ENCODE measurements at places on chromosomes 1 and 21.

DNA sequence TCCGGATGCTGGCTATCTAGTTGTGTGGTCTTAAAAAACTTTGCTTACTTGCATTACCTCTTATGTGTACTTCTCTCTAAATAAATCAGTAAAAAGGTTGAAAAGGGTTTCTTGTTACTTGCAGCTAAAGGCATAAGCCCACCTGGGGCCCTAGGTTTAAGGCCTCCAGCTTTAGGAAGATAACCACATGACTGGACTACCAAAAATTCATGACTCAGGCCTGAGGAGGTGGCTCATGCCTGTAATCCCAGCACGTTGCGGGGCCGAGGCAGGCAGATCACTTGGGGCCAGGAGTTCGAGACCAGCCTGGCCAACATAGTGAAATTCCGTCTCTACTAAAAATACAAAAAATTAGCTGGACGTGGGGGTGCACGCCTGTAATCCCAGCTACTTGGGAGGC lies 142.9 kb downstream of the APP start:
- DNase-seq: no peak

- DNase-seq: no peak
Observed at GRCh38 chr1:36440044-36440443, 10.2 kb downstream of the OSCP1 start.

- no peak for DNase-seq
Observed at GRCh38 chr1:108983114-108983513, 19.8 kb upstream of the CLCC1 start.

GRCh38 chr1:151384584-151384983 lies 12.1 kb upstream of the SELENBP1 start:
- DNase-seq: no peak

DNA sequence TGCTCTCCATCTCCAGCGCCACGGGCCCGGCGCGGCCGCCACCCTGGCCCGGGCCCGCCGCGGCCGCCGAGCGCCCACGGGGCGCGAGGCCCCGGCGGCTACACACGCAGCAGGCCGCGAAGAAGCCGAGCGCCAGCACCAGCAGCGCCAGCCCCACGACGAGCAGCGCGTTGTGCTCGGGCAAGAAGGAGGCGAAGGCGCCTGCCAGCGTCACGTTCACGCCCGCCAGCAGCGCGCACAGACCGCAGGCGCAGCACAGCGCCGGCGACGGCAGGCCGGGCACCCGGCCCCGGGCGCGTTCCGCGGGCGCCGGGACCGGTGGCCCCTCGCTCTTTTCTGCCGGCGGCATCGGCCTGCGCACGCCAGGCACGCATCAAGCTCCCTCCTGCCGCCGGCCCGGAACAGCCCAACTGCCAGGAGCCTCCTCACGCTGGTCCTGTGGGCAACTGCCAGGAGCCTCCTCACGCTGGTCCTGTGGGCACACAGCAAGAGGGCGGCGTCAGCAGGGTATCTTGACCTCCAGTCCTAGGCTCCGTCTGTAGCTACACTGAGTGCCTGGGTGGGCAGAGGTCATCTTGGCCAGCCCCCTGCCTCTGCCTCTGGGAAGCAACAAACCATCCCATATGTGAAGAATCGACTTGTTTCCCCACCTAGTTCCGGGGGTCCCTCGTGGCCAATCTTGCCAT lies 18.1 kb downstream of the KNCN start:
- DNase-seq: no peak

GRCh38 chr1:169478094-169478672 lies 7.6 kb downstream of the SLC19A2 start:
- no peak for DNase-seq

DNA sequence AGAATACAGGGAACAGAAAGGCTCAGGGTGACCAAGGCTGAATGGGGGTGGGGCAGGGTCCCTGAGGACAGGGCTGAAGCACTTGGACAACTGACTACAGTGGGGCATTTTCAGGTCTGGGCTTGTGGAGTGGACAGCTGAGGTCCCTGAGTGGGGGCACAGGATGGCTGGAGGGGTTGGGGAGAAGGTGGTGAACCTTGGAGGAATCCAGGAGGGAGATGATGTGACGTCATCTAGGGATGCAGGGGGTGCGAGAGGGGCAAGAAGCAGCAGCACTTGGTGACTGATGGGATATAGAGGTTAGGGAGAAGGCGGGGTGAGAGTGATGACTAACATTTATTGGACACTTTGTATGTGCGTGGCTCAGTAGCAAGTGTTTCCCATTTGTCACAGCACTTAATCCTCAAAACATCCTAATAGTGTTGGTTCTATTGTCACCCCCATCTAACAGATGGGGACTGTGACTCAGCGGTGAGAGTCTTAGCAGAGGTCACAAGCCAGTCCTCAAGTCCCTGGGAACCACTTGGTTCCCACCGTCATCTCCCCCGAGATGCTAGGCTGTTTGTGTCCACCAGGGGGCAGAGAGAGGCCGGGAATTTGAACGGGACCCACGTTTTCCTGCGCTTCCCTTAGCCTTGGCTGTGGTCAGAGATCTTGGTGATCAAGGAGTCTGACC lies 27.9 kb upstream of the BMP8B start:
- peak; percentile 80 for DNase-seq

DNA sequence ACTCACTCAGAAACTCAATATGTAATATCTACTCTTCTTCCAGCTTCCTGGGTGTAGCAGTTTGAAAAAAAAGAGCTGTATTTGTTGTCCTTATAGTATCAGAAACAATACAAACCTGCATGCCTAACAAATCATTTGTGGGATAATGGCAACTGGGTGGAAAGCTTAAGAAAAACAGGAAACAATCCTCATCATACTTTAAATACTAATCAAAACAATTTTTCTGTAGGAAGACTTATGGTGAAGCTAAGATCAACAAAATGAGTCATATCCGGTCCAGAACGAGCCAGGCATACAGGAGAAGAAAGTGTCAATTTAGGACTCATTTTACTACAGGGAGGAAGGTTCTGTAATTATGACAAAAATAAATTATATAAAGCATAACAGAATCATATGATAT lies 181.8 kb upstream of the ADGRL4 start:
- DNase-seq: no peak

DNA sequence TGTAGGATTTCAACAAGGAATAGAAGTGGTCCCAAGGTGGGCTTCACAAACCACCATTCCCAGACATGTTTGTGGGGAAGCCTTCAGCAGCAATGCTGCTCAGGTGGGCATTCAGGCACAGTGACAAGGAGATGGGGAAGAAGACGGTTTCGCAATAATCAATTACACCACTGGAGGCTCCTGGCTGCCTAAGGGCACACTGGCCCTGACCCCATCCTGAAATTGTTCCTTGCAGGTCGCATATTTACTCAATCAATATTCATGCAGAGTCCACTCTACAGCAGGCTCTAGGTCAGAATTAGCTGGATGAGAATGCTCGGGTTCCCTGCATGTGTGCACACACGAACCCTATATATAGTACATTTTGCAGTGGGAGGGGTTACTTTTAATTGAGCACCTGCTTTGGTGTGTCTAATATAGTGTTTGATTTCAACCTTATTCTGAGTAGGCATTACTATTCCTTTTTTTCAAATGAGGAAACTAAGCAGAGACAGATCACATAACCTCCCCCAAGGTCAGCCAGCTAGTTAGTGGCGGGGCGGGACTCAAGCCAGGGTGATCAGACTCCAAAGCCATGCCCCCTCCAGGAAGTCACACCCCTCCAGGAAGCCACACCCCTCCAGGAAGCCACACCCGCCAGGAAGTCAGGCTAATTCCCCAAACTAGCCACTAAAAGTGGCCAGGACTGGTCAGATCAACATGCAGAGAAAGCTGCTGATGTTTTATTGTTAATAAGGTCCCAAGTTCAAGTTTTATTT lies 106.5 kb downstream of the HLCS start:
- peak; percentile 86 for DNase-seq

- DNase-seq: no peak
Observed at GRCh38 chr1:59077466-59078069, 219.3 kb upstream of the FGGY start.

DNA sequence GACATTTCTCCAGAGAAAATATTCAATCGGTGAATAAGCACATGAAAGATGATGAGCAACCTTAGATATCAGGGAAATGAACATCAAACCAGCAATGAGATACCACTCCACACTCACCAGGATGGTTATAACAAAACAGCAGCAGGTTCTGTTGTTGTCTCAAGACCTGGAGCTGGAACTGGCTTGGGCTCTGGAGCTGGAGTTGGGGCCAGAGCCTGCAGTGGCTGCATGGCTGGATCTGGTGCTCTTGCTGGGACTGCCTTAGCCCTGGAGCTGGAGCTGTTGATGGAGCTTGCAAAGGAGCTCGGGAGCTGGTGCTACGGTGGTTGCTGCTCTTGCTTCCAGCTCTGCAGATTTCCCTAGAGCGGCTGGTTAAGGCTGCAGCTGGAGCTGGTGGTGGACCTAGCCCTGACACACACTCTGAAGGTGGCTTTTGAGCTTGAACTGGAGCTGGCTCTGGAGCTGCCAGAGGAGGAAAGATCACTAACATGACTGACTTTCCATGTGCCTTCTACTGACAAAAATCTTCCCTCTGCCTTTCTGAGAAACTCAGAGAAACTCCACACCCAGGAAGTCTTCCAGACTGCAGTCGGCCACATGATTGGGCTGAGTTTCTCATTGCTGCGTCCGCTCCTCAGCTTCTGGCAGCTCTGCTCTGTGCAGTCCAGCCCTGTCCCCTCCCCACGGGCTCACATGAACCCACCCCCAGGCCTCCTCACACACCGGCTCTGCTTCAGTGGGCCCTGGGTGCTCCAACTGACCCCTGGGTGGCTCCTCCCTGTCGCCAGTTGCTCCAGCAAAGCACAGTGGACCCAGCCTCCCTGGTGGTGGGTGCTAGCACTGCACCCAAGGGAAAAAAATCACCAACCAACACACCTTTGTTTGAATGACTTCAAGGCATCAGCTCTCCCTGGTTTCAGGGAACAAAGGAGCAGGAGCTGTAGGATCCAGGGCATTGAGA lies 139.1 kb upstream of the FMN2 start:
- DNase-seq: peak; percentile 63

DNA sequence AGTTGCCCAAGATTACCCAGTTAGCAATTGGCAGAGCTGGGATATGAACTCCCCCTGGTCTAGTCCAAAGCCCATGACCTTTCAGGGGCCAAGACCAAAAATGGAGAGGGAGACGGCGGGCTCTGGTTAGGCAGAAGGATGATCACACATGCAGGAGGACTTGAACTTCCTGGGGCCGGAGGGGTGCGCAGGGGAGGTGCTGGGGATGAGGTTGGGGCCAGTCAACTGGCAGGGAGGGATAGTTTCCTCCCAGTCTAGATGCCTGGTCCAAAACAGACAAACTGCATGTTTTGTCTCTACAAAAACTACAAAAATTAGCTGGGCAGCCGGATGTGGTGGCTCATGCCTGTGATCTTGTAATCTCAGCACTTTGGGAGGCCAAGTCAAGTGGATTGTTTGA lies 78.1 kb downstream of the NKAIN1 start:
- no peak for DNase-seq

GRCh38 chr1:19021845-19022244 lies 65.4 kb upstream of the IFFO2 start:
- no peak for DNase-seq

- no peak for DNase-seq
Observed at GRCh38 chr1:109793486-109794318, 30.0 kb upstream of the EPS8L3 start.

GRCh38 chr1:94230920-94231319 lies 6.5 kb downstream of the ARHGAP29 start:
- no peak for DNase-seq

GRCh38 chr1:243946946-243947345 lies 96.9 kb upstream of the AKT3 start:
- no peak for DNase-seq

DNA sequence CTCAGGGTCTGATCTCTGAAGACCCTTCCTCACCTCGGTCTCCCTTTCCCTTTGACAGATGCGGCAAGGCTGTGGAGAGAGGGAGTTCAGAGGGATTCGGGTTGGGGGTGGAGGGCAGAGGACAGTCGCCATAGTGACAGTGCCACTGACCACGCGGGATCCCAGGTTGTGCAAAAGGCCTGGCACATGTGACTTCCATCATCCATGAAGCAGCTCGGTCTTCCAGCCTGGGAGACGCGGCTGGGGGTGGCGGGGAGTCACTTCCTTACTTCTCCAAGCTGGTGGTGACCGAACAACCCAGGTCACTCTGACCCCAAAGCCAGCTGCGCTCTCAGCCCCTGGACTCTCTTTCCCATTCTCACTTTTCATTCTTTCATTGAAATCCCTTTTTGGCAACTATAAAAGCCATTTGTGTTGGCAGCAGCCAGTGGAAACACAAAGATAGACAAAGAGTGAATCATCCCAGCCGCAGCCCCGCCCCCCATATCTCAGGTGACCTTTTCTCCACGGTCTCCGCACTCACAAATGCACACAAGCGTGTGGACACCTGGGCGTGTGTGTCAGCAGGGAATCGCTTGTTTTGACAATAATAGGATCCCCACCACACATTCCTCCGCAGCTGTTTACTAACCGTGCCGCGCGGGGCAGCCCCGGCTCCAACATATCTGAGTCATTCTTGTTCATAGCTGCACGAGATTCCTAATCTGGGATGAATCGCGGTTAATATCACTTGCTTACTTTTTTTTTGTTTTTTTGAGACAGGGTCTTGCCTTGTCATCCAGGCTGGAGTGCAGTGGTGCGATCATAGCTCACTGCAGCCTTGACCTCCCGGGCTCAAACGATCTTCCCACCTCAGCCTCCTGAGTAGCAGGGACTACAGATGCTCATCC lies 68.3 kb downstream of the DHRS3 start:
- no peak for DNase-seq

DNA sequence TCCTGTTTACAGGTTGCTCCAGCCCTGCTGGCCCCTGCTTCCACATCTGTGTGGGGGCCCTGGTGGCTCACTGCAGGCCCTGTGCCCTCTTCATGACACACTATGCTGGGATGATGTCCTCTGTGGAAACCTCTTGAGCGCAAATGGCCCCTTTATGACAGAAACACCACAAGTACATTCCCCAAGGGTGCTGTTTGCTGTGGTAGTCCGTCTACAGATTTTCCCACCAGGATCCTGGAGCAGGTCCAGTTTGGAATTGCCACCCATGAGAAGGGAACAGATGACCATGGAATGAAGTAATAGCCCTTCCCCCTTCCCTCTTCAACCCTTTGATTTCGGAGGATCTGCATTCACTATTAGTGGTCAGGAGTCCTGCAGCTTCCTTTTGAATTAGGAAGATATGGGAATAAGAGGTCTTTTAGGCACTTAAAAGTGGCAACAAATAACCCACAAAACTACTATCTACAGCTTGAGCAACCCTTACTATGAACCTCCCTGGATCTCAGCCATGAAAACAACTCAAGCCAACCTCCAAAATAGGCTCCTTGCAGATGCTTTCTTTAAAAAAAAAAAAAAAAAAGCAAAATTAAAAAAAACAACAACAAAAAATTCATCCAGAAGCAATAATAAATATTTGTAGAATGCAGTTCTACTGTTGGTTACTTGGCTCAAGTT lies 121.9 kb upstream of the TSPAN2 start:
- no peak for DNase-seq

DNA sequence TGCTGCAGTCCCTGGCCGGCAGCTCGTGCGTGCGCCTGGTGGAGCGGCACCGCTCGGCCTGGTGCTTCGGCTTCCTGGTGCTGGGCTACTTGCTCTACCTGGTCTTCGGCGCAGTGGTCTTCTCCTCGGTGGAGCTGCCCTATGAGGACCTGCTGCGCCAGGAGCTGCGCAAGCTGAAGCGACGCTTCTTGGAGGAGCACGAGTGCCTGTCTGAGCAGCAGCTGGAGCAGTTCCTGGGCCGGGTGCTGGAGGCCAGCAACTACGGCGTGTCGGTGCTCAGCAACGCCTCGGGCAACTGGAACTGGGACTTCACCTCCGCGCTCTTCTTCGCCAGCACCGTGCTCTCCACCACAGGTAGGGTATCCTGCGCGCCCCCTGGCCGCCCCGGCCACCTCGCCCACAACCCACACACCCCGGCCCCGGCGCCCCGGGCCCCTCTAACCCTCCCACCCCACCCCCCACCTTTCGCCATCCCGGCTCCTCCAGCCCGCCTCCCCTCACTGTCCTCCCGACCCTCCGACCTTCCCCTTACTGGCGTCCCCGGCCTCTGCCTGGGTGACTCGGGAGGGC lies 352 bp downstream of the KCNK1 start:
- DNase-seq: peak; percentile 61

Data from HEK293T (cell line).